ENCODE measurements at places on chromosomes 13 and 19. TPM values are rescaled to one million over a fixed set of nuclear protein-coding genes. Genes with fewer than 3 reads are reported as not detected.

DNA sequence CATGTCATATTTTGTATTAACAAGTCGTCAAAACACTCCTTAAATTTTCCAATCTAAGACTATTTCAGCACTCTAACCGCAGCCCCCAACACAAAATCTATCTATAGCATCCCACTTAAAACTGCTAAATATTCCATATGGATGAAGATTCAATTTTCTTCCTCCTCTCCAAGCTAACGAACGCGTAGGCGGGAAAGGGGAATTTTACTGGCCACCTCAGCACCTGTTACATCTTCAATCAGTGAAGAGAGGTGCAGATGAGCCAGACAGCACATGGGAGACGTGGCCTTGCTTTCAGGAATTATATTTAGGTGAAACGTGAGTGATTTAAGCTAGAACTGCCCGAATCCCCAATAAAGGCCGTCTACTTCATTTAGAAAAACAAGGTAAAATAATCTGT lies 1.1 kb downstream of the RBM26 start:
- no peak for DNase-seq

GRCh38 chr19:19749117-19749907 lies 16.4 kb upstream of the ZNF14 start:
- peak; percentile 73 for DNase-seq

GRCh38 chr19:1777149-1777548 lies 23.8 kb downstream of the ONECUT3 start:
- no peak for DNase-seq

DNA sequence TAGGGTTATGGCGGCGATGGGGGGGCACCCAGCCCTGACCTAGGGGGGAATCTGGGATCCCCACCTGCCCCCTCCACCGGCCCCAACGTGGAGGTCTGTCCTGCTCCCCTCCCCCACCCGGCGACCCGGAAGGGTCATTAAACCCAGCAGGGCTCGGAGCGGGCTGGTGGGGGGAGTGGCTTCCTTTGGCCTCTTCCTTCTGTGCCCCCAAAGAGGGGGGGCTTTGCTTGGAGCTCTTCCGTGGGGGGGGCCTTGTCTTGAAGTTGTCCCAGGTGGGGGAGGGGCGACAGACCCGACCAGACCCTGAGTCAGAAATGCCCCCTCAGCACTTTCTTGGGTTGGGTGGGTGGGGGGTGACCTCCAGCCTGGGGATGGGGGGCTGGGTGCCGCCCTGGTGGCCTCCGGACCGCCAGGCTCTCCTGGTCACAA lies 1.5 kb downstream of the ARID3A start:
- DNase-seq, result peak; percentile 96

GRCh38 chr13:40692946-40693345 lies 26.5 kb upstream of the FOXO1 start:
- DNase-seq, result no peak

DNA sequence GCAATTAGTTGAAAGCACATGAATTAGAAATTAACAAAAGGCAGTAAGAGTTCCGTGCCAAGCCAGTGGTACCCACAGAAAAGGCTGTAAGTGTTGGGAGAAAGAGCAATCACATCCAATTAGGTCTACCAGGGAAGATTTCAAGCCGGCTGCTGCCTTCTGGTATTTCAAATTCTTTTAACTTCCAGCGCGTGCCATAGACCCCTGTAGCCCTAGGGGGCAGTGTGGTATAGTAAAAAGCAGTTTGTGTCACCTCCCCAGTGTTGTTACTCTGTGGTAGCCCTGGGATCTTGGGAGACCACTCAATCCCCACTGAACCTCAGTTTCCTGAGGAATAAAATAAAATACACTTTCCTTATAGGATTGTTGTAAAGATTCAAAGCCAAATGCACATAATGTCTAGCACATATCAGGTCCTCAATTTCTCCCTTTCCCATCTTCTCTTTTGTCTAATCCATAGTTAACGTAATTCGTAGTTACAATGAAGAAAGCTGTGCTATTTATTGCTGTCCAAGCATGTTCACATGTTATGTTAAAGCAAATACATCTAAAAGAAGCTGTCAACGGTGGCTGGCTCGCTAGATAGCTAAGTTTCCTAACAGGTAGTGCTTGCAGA lies 230.2 kb downstream of the TDRD3 start:
- peak; percentile 58 for DNase-seq

GRCh38 chr13:34078334-34078999 lies 260.5 kb downstream of the RFC3 start:
- no peak for DNase-seq

DNA sequence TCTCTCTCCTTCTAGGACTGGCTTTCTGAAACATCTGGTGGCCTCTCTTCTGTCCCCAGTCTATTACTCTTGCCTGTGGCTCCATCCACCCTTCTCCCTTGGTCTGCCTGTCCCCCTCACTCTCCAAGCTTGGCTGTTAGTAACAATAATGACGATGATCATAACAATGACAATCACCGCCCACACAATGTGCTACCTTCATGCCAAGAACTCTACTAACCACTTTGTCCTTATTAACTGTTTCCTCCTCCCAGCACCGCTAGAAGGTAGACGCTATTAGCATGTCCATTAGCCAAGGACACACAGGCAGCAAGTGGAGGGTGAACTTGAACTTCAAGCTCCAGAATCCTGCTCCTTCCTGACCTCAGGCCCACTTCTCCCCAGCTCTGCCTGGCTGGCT lies 2.7 kb downstream of the GYS1 start:
- peak; percentile 26 for DNase-seq

DNA sequence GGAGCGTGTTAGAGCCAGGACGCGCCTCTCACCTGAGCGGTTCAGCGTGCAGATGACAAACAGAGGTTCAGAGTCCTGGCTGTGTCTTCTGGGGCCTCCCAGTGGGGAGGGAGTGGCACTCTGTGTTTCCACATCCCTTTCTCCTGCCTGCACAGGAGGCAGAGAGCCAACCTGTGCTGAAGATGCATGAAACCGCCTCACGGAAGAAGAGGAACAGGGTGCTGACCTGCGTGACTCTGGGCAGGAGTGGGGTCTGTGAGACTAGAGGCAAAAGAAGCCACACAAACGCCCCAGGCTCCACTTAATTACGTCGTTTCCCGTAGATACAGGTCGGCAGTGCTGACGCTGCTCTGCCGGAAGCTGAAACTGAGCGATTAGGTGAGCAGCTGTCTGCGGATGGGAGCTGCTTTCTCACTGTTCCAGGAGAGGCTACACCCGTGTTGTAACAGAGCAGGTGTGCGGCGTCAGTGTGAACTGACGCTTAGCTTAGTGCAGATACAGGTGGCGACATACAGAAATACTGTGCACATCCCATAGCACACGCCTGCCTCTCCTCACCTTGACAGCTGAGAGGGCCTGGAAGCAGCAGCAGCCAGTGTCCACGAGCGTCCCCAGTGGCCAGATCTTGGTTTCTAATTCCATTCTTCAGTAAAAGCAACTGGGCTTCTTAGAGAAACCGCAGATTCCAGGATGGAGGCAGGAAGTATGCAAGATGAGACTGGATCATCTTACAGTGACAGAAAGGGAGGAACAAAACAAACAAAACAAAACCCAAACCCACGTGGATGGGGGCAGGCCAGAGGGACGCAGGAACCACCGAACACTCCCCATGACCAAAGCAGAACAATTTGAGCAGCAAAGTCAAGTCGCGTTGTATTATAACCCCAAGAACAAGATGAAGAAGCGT lies 37.7 kb upstream of the MCF2L start:
- DNase-seq, result peak; percentile 97

DNA sequence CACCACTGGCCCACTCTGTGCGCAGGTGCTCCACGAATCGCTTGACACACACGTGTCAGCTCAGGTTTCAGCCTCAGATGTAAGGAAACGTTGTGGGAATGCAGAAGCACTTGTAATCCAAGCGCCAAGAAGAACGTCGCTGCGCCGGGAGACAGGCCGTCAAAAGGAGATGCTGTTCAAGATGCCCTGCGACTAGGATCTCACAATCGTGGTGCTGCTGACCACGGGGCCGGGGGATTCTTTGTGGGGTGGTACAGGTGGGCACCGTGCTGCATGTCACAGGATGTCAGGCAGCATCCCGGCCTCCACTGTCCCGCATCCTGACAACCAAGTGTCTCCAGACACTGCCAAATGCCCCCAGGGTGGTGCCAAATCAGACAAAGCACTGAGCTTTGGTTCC lies 16.9 kb upstream of the SIGLEC11 start:
- no peak for DNase-seq

- DNase-seq, result peak; percentile 35
Measured at GRCh38 chr19:11365557-11366117, 8.8 kb upstream of the SWSAP1 start.

GRCh38 chr13:45896285-45896684 lies 44.7 kb upstream of the SIAH3 start:
- DNase-seq, result no peak

DNA sequence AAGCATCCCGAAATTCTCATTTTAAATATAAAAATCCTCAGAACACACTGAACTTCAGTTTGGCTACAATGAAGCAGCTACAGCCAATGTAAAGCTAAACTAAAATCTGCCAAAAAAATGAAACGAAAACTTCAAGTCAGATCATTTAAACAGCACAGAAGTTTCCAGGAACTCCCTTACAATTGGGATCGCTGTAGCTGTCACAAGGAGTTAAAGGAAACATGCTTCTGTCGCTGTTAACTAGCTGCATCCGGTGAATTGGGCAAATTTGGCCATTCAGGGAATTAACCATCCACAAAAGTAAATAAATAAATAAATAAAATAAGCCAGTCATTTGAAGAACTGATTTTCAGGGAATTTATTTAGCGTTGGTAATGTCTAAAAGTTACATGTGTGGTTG lies 77.0 kb upstream of the PEG3 start:
- DNase-seq, result no peak

GRCh38 chr19:17721821-17722220 lies 2.5 kb downstream of the MAP1S start:
- peak; percentile 97 for DNase-seq

DNA sequence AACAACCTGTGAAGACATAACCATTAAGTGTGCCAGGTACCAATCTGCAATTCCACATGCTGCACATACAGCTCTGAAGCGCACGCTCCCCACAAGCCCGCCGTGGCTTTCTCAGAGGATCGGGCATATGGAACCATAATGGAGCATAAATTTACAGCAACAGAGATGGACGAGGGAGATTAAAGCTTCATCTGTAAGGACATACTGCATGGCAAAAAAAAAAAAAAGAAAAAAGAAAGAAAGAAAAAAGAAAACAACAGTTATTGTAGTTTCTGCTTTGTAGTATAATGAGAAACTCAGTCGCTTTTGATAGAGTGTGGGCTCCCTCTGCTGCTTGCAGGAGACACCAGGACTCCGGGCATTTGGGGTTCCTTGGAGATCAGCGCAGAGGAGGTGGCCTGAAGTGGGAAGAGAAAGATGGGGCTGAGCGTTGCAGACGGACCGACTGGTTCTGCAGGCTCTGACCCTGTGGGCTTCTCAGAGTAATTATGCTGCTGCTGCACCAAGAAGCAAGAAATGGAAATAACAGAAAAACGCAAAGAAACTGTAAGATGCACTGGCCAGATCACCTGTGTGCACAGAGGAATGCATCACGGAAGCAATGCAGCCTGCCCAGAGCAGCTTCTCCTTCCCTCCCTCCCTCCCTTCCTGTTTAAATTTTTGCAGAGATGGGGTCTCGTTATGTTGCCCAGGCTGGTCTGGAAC lies 10.8 kb upstream of the PDCD5 start:
- peak; percentile 89 for DNase-seq

DNA sequence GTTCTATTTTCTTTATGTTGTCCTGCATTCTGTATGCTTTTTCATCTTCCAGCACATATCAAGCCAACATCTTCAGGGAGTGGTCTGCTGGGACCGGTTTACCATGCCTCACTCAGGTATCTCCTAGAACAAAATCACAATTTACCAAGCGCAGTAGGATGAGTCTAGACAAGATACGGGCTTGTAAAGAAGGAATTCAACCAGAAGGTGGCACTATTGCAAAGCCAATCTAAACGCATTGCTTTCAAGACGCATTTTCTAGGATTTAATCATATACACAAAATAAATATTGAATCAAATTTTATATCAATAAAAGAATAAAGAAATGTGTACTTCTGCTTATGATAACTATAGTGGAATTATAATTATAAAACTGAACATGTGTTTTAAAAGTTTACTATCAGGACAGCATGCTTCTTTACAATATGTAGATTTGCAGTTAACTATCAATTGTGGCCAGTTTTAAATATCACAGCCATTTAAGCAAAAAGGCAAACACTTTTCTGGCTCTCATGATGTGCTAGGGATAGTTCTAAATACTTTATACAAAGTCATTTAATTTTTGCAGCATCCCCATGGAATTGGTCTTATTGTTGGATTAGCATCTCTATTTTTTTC lies 16.1 kb upstream of the TPP2 start:
- peak; percentile 75 for DNase-seq

GRCh38 chr19:36110487-36111199 lies at the start of gene OVOL3:
OVOL3 (plus strand) TSS chr19:36111143; CDS start chr19:36111203, 60 bp downstream.
- no peak for DNase-seq

- no peak for DNase-seq
Measured at GRCh38 chr13:41495044-41495443, 37.7 kb downstream of the RGCC start.

DNA sequence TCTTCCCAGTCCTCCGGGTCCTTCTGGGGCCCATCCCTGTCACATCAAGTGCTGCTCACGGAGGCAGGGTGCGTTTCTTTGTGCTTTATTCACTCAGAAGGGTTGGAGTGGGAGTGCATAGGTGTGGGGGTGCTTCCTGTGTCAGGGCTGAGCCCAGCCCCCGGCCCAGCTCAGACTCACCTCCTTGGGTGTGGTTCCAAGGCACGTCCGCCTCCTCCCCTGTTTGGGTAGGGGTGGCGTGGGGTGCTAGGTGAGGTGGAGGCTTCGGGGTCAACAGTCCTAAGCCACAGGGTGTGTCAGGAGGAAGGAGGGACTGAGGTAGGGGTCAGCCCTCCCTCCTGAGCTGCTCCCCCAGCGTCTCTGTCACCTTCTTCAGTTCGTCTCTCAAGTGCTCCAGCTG lies 3.1 kb downstream of the CCER2 start:
- DNase-seq, result peak; percentile 79

Gene PLIN4
- under 0.01 TPM for total RNA-seq

Gene KLF16
- total RNA-seq, result 6.9 TPM

Gene PDE4C
- total RNA-seq, result not detected

Gene CDC42EP5
- 20.3 TPM for total RNA-seq

Gene PBX4
- total RNA-seq, result 0.36 TPM

Gene ATP12A
- under 0.01 TPM for total RNA-seq

Measured in osteoblast (primary cell).